ENCODE measurements at places on chromosomes 4 and X.

DNA sequence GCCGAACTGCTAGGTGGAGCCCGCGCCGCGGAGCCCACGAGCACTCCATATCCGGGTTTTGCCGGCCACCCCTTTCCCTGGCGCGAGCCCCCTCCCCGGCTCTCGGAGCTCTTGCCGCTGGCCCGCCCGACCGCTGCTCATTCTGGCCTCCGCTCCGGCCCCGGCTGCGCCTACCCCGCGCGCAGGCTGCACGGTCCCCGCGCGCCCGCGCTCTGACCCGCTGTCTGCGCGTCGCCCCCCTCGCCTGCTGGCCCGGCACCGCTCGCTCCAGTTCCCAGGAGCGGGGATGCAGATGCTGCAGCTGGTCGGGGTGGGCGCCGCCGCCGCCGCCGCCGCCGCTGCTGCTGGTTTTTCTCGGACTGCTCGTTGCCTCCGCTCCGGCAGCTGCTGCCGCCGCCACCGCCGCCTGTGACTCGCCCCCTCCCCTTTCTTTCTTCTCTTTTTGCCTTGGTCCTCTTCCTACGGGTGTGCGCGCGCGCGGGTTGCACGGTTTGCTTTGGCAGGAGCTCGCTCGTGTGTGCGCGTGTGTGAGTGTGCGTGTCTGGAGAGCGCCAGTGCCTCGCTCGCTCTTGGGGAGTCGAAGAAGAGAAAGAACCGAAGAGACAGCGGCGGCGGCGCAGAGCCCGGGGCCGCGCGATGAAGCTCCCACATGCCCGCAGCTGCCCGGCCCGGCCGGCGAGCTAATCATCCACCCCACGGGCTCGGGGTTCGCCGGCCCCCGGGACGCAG lies at the start of gene ADGRL3:
Gene ADGRL3, plus strand, starts transcription at position 140 of the 729 bp plus-strand sequence.
- no peak for DNase-seq

GRCh38 chrX:133048751-133049150 lies 48.2 kb downstream of the USP26 start:
- no peak for DNase-seq

- DNase-seq: no peak
These were observed 171.8 kb upstream of the TTC29 start for GRCh38 chr4:147117431-147117830.

GRCh38 chrX:6472652-6473342 lies 62.1 kb downstream of the VCX3A start:
- DNase-seq: no peak

DNA sequence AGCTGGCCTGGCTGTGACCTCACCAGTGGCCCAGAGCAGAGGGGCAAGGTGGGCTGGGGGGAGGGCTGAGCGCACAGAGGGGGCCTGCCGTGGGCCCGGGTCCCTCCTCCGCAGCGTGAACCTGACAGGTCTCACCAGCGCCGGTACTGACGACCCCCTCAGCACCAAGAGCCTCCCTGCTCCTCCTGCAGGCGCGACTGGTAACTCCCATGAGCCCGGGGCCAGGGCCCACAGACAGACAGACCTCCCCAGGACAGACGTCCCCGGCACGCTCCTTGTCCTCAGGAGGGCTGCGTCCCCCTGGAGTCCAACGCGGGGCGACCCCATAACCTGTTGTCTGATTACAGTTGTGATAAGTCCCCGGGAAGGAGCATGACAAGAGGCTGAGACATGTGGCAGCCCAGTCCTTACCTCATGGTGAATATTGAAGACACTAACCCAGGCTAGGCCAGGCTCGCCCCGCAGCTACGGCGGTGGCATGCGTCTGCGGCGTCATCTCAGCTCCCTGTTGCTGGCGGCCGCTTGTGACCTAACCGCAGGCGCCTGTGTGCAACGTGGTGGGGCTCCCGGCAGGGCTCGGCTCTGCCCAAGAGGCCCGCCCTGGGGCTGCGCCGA lies 8.5 kb downstream of the AKAP17A start:
- no peak for DNase-seq

DNA sequence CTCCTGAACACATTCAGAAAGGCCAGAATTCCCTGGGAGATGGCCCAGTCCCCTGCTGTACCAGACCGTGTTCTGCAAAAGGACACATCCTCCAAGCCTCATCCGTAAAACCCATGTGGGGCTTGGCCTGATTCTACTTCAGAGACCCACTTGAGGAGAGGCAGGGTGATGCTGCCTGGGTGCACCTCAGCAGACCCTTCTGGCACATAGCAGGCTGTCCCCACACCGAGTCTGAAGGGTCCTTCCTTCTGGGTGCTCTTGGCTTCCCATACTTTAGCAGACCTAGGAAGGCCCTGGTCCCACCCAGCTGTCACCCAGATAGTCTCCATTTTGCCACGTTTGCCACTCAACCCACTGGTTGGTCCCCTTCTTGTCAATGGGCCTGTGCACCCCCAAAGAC lies 270.1 kb upstream of the AGTR2 start:
- no peak for DNase-seq

DNA sequence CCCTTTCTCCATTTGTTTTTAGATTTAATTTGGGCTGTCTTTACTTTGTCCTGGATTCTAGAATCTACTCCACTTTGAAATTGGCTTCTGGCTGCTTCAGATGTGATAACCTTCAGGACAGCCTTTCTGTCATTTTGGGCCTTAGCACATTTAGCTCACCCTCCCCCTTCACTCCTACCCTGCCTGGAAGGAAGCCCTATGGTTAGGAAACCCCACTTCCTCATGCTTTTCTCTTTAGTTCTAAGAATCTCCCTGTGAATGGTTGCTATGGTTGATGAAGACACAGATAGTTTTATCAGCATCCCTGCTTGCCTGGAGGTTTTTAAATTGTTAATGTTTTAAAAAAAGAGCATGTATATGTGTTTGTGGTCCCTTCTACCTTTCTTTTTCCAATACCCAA lies 100.7 kb upstream of the PTPN13 start:
- no peak for DNase-seq

DNA sequence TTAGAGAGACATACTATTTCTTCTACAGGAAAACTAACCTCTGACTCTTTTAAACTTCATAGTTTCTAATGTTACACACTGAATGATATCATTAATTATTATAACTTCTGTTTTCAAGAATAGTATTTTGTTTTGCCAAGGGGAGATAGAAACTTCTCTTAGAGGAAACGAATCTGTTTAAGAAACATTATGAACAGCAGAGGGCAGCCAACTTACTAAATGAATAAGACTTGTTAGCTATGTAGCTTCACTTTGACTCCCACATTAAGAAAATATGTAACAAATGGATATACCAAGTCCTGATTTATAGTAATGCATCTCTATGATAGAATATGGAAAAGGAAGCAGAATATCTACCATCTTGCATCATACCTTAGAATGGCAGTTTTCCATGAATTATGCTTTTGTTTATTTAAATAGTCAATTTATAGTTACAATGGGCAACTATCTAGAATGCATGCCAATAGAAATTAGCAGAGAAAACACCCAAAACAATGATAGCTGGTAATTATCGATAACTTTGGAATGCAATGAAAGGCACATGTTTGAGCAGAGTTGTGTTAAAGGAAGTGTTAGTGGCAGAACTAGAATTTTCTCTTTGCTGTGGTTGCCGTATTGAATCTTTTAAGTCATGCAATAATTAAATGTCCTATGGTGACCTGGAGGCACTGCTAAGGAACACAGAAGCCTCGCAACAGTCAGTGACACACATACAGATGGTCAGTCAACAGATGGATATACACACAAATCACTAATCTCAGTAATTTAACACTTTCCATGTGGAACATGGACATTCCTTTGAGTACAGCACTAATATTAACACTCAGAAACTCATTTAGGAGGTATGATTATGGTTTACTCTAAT lies 105.7 kb upstream of the PDLIM3 start:
- no peak for DNase-seq

GRCh38 chrX:39507617-39508299 lies 590.0 kb downstream of the BCOR start:
- DNase-seq: no peak

DNA sequence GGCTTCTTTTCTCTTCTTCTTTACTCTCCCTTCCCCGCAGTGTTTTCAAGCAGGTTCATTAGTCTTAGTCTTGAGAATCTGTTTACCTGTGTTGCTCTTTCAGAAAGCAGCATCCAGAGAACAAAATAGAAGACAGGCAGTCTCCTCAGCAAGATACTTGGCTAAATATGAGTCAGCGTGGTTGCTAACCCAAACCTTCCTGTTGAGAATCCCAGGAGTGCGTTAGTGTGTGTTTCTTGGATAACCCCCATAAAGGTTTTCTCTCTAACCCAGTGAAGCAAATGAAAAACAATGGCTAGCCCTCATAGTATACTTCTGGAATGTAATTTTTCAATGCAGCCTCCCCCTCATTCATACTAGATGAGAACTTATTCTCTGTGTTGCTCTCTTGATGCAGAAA lies 41.1 kb downstream of the BMPR1B start:
- DNase-seq: no peak

DNA sequence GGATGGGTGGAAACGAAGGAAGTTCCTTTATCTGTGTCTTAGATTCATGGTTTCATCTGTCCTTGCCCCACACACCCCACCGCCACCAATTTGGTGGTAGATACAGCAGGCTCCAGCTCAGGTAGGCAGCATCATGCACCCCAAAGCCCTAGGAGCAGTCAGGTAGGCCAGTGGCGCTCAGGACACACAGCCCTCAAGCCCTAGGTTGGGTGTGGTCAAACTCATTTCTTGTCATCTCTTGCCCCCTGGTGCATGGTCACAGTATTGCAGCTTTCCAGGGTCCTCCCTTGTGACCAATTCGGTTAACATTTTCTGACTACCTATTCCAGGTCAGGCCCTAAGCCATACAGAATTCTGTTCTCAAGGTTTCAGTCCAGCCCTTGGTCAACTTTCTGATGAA lies 14.5 kb upstream of the PRRG3 start:
- DNase-seq: peak; percentile 18

- no peak for DNase-seq
These were observed 374.1 kb upstream of the MAD2L1 start for GRCh38 chr4:120440730-120441129.

DNA sequence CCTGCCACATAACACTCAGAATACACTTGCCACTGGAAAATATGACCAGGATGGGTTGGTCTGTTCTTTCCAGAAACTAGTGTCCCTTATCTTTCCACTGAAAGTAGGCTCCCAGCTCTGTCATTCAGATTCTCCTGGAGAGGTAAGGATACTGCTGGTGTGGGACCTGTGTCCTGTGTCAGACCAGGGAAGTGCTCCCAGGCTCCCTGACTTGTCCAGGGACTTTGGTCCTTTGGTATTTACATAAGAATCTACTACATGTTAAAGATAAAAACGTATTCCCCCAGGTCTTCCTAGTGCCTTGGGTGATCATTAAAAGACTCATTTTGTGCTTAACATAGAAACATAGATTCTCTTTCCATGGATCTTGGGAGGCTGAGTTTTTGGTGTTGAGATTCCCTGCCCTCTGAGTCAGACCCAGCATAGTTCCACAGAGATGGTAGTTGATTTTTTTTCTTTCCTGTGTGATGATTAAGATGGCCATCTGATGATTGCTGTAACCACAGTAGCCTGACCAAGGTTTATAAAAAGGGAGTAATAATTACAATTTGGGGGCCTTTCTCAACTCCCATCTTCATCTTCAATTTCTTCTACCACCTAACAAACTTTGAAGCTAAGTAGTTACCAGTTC lies 159.8 kb upstream of the JADE1 start:
- DNase-seq: no peak

GRCh38 chrX:72368796-72369195 lies 63.1 kb upstream of the CITED1 start:
- DNase-seq: no peak

DNA sequence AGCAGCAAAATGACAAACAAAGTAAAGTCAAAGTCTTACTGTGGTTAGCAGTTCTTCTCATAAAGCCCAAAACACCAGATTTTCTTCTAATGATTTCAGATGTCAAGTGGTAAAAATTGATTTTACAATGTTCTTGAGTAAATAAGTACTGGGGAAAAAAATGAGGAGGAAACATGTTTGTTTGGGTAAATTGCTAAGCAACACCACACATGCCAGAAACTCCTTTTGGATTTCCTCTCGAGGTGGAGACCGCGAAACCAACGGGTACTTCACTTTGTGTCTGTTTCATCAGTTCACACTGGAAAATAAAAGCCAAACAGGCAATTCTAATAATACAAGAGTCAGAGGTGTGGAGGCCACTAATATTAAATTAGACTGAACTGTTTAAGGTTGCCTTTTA lies 4.6 kb upstream of the PKD2 start:
- DNase-seq: no peak

GRCh38 chr4:184898793-184899192 lies 73.0 kb upstream of the ACSL1 start:
- no peak for DNase-seq

DNA sequence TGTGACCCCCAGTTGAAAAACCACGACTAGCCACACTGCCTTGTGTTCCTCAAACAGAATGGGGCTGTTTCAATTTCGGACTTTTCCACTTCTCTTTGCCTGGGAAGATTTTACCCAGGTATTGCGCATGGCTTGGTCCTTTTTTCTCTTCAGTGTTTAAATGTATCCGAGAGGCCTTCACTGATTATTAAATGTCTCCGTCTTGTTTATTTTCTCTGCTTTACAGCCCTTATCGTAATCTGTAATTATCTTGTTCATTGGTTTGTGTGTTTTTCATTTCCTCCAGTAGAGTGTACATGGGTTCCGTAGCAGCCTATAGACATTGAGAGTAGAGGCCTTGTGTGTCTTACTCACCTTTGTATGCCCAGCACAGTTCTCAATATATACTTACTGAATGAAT lies 2.4 kb downstream of the MOSPD2 start:
- DNase-seq: no peak

Measured in activated CD8-positive, alpha-beta memory T cell treated with anti-CD3 and anti-CD28 coated beads for 4 hours (primary cell).